Muscle of leg (tissue), 16 donors: ENCODE measurements at places on chromosomes 13 and 19. TPM values are rescaled to one million over a fixed set of nuclear protein-coding genes. Genes with fewer than 3 reads are reported as not detected.

Gene KBTBD6
- polyA plus RNA-seq: 9.6 TPM

Gene MCEMP1
- 0.33 TPM for polyA plus RNA-seq

Gene PLK5
- polyA plus RNA-seq: 0.68 TPM

Gene IZUMO4
- 4.0 TPM for polyA plus RNA-seq

Gene CLEC11A
- 18.8 TPM for polyA plus RNA-seq

Gene PCP2
- not detected for polyA plus RNA-seq

Gene ERICH4
- polyA plus RNA-seq: 0.53 TPM

Gene PSG7
- 0.85 TPM for polyA plus RNA-seq

DNA sequence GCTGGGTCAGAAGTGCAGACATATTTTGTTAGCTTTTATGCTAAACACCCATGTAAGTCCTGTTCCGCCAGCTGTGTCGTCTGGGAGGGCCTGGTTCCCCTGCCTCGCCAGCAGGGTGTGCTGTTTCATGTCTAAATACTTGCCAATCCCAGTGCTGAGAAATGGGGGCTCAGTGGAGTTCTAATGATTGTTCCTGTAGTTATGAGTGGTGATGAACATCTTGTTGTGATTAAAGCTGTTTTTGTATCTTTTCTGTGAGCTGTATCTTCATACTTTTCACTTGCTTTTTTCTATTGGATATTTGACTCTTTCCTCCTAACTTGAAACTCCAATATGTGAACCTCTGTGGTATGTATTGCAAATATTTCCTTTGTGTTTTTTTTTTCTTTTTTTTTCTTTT is 32.7 kb downstream of the KDM4B start:
- DNase-seq: no peak

GRCh38 chr19:48868114-48868886 is at the start of gene PLEKHA4:
PLEKHA4 (minus strand) TSS chr19:48868617; CDS start chr19:48867620, 997 bp downstream.
- DNase-seq: peak; percentile 91

- peak; percentile 54 for DNase-seq
Observed at GRCh38 chr13:89695343-89696257, 1651.9 kb upstream of the MIR17HG start.

GRCh38 chr13:106865716-106866440 is 297.9 kb upstream of the ARGLU1 start:
- no peak for DNase-seq

GRCh38 chr13:106063591-106064313 is 471.7 kb downstream of the EFNB2 start:
- DNase-seq: no peak

- DNase-seq: peak; percentile 77
Observed at GRCh38 chr19:54231077-54231931, 8.5 kb upstream of the LILRB3 start.

- DNase-seq: no peak
Observed at GRCh38 chr13:84237143-84237542, 354.9 kb upstream of the SLITRK1 start.

GRCh38 chr19:10321874-10322835 is 6.3 kb upstream of the FDX2 start:
- no peak for DNase-seq

GRCh38 chr19:55597501-55597921 is 1.8 kb downstream of the FIZ1 start:
- DNase-seq: no peak

GRCh38 chr13:102555914-102556553 is 40.8 kb upstream of the TPP2 start:
- peak; percentile 47 for DNase-seq

DNA sequence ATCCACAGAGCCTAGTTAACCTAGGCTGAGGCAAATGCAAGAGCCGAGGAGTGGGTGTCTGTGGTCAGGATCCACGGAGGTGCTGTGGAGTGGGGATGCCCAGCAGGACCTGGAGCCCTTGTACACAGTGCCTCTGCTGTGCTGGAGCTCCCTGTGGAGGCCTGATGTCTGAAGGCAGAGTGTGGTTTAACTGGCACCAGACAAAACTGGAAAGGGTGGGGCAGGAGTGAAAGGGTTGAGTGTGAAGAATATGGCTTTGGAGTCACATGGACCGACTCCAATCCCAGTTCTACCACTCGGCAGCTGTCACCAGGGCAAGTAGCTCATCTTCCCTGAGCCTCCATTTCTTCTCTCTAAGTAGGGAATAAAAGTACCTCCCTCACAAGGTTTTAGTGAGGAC is 60.3 kb upstream of the GPR12 start:
- no peak for DNase-seq

DNA sequence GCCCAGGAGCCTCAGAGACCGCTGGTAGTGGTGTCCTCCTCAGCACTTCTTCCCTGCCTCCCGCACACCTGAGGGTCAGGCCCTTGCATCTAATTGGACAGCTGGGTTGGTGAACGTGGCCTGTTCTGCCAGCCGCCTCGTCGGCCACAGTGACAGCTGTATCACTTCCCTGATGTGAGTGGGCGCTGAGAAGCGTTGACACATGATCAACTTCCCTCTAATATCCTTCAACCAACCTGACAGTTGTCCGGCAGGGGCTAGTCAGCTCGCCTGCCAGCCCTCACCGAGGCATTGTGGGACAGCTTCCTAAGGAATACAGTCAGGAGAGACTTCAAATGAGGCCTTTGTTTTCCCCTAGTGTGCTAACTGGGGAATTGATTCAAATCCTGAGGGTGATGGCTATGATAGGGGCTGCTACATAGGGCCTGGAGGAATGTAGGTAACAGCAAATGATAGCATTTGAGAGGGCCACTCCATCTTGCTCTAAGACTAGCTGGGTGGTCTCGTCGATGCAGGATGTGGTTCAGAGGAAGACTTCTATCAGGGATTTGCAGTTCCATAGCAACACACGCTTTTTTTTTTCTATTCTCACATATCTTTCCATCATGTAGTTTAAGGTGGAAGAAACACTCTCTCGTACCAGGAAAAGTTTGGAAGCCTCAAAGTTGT is 230.8 kb downstream of the TSHZ3 start:
- peak; percentile 40 for DNase-seq

DNA sequence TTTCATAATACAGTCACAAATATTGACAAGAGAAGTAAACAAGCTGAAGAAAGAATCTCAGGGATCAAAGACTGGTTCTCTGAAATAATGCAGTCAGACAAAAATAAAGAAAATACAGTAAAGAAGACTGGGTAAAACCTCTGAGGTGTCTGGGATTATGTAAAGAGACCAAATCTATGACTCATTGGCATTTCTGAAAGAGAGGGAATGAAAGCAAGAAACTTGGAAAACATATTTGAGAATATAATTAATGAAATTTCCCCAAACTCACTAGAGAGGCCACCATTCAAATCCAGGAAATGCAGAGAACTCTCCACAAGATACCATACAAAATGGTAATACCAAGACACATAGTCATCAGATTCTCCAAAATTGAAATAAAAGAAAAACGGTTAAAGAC is 53.0 kb upstream of the GPC6 start:
- DNase-seq: no peak

- no peak for DNase-seq
Observed at GRCh38 chr19:31334101-31334848, 15.0 kb downstream of the TSHZ3 start.

- peak; percentile 95 for DNase-seq
Observed at GRCh38 chr13:34161931-34162543, 344.1 kb downstream of the RFC3 start.

DNA sequence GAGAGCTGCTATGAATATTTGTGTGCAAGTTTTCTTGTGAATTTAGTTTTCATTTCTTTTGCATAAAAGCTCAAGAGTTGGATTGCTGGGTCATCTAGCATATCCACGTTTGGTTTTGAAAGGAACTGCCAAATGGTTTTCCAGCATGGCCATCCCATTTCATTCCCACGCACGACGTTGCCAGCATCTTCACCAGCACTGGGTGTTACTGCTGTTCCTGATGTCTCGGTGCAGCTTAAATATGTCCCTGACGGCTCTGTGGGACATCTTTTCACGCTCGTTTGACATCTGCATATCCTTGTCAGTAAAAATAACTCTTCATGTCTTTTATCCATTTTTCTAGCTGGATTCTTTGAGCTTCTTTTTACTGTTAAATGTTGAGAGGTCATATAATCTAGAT is 123.7 kb downstream of the ATP11A start:
- no peak for DNase-seq

GRCh38 chr13:91214031-91214430 is 133.5 kb upstream of the MIR17HG start:
- DNase-seq: no peak
